ENCODE measurements at places on chromosomes 7 and 10.

DNA sequence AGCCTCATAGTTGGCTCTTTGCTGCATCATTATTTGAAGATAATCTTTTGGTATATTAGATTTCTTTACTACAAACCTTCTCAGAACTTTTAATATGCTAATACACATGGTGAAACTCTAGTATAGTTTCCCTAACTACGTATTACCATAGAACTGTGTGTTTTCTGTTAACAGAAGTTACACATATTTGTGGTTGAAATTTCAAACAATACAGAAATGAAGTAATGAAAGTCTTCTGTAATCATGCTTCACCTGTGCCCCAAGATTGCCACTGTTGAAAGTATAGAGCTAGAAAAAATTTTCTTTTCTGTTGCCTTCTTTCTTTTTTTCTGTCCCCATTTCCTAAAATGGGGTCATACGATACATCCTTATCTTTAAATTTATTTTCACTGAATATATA, 9.1 kb downstream of the BMPR1A start:
- H3K27ac ChIP-seq, result peak overlapping the region; percentile 67
- no peaks in the 10 kb centered on the region for H3K36me3 ChIP-seq
- no peaks in the 10 kb centered on the region for H3K27me3 ChIP-seq
- DNase-seq, result no peak
- no peak overlapping the region for H3K4me3 ChIP-seq

DNA sequence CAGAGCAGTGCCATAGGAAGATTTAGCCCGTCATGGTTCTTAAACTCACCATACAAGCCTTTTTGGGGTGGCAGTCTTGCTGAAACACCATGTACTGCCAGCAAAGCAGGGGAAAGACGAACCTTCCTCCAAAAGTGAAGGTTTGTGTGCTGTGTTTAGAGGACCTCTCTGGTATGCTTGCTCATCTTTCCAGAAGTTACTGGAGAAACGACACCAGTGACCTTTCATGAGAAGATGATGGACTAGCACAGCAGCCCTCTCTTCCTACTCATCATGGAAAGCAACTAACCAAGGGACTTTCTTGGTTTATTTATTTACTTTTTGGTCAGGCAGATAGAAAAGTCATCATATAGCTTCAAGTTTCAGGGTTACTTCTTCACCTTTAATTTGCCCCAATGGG, 247.4 kb downstream of the PTEN start:
- no peaks in the 10 kb centered on the region for H3K27me3 ChIP-seq
- H3K4me1 ChIP-seq, result peaks cover 21% of the 10 kb centered on the region
- no peak for DNase-seq
- no peak overlapping the region for H3K4me3 ChIP-seq
- no peaks in the 10 kb centered on the region for H3K36me3 ChIP-seq

GRCh38 chr7:1187127-1187526, 27.1 kb upstream of the ZFAND2A start:
- H3K36me3 ChIP-seq, result 0 out of 2 replicates have a peak, but pooled peaks cover 3% of the 10 kb centered on the region
- H3K27ac ChIP-seq, result no peak overlapping the region
- H3K27me3 ChIP-seq, result peaks cover 10% of the 10 kb centered on the region
- no peaks in the 10 kb centered on the region for H3K4me1 ChIP-seq
- H3K4me3 ChIP-seq, result no peak overlapping the region

DNA sequence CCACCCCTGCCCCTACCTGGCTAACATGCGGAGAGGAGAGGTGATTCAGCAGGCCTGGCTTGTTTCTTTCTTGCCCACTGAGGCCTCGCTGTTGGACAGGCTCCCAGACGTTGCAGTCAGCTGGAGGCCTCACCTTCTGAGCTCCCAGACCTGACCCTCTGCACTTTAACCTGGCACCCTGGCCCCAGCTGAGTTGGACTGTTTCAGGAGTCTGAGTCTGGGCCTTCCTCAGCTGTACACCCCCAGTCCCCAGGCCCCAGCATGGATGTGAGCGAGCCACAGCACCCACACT, 35.0 kb downstream of the UNC5B start:
- H3K36me3 ChIP-seq, result no peaks in the 10 kb centered on the region
- H3K27me3 ChIP-seq, result no peaks in the 10 kb centered on the region
- no peak for DNase-seq
- H3K4me3 ChIP-seq, result no peak overlapping the region

GRCh38 chr7:94179466-94179865, 175.3 kb upstream of the BET1 start:
- no peak overlapping the region for H3K27ac ChIP-seq
- no peak overlapping the region for H3K4me3 ChIP-seq
- no peak for DNase-seq
- peaks cover 5% of the 10 kb centered on the region for H3K4me1 ChIP-seq
- H3K36me3 ChIP-seq, result no peaks in the 10 kb centered on the region

DNA sequence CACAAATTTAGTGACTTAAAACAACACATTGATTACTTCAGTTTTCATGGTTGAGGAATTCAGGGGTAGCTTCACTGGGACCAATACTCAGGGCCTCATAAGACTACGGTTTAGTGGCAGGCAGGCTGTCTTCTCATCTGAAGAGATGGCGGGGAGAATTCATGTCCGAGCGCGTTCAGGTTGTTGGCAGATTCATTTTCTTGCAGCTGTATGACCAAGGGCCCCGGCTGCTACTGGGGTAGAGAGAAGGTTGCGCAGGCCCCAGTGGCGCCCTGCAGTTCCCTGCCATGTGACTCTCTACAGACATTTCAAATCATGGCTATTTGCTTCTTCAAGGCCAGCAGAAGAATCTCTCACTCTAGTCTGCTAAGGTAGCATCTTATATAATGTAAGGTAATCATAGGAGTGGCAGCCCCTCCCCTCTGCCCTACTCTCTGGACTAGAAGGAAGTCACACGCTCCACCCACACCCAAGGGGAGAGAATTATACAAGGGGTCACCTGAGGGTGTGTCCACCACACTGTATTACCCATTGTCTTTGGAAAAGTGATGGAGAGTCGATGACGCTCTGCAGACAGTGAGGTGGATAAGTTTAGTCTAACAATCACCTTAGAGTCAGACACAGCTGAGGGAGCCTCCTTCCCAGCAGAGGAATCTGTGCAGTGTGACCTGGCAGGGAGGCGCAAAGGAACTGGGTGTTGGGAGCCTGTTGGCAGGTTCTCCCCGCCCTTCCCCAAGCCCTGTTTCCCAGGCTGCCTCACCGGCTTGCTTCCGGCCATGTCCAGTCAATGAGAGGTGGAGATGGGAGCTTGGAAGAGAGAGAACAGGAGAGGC, 35.7 kb upstream of the PLEKHA1 start:
- H3K27me3 ChIP-seq, result no peaks in the 10 kb centered on the region
- H3K36me3 ChIP-seq, result no peaks in the 10 kb centered on the region
- H3K27ac ChIP-seq, result no peak overlapping the region
- DNase-seq, result no peak
- peaks cover 42% of the 10 kb centered on the region for H3K4me1 ChIP-seq
- H3K4me3 ChIP-seq, result no peak overlapping the region

GRCh38 chr7:137287651-137288258, 55.8 kb downstream of the PTN start:
- H3K27ac ChIP-seq, result no peak overlapping the region
- peak; percentile 14 for DNase-seq
- H3K4me3 ChIP-seq, result no peak overlapping the region
- no peaks in the 10 kb centered on the region for H3K27me3 ChIP-seq

DNA sequence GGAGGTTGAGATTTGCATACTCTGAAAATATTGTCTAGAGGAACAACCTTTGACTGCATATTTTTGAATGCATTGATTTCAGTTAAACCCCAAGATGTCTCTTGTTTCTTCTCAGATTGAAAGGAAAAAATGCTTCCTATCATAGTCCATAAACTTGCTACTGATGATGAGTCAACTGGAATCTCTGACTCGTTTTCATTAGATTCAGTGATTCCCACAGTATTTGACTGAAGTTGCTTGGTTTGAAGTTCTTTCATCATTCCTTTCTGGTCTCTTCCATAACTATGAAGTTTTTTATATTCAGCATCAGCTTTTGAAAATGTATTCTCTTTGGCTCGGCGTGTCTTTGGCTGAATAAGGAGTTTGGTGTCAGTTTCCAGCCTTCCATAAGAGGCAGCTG, 10.7 kb downstream of the PEX1 start:
- DNase-seq, result no peak
- H3K27me3 ChIP-seq, result no peaks in the 10 kb centered on the region
- no peak overlapping the region for H3K4me3 ChIP-seq

- H3K27me3 ChIP-seq, result peaks cover 6% of the 10 kb centered on the region
- H3K4me1 ChIP-seq, result no peaks in the 10 kb centered on the region
- H3K36me3 ChIP-seq, result no peaks in the 10 kb centered on the region
- DNase-seq, result no peak
- no peak overlapping the region for H3K27ac ChIP-seq
Measured at GRCh38 chr10:87177-88080, 38.3 kb upstream of the TUBB8 start.

All from WTC11 (cell line).